HepG2 (cell line): ENCODE measurements at places on chromosomes 6 and 20.

GRCh38 chr20:52167232-52167840 lies 24.2 kb downstream of the ZFP64 start:
- DNase-seq: no peak

GRCh38 chr6:146240807-146241206 lies 211.9 kb downstream of the GRM1 start:
- DNase-seq: no peak

GRCh38 chr6:2862712-2863181 lies 21.1 kb upstream of the SERPINB1 start:
- DNase-seq: no peak

DNA sequence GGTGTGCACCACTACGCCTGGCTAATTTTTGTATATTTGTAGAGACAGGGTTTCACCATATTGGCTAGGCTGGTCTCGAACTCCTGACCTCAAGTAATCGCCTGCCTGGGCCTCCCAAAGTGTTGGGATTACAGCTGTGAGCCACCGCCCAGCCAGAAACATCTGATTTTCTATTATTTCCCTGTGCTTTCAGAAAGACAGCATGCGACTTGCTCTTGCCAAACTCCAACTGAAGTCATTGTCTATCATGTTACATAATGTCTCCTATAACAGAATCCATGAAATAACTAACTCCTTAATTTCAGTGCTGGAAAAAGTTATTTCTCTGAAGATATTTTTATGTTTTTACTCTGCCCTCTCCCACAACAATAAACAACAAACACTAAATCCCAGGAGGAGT lies 8.5 kb downstream of the RMND1 start:
- DNase-seq: no peak

GRCh38 chr6:116218172-116218633 lies 35.7 kb downstream of the TSPYL4 start:
- no peak for DNase-seq
